ENCODE measurements at places on chromosomes 1 and 21. TPM values are rescaled to one million over a fixed set of nuclear protein-coding genes. Genes with fewer than 3 reads are reported as not detected.

Gene OBSCN
- total RNA-seq = 16.4 TPM

Gene FMN2
- total RNA-seq = 2.8 TPM

DNA sequence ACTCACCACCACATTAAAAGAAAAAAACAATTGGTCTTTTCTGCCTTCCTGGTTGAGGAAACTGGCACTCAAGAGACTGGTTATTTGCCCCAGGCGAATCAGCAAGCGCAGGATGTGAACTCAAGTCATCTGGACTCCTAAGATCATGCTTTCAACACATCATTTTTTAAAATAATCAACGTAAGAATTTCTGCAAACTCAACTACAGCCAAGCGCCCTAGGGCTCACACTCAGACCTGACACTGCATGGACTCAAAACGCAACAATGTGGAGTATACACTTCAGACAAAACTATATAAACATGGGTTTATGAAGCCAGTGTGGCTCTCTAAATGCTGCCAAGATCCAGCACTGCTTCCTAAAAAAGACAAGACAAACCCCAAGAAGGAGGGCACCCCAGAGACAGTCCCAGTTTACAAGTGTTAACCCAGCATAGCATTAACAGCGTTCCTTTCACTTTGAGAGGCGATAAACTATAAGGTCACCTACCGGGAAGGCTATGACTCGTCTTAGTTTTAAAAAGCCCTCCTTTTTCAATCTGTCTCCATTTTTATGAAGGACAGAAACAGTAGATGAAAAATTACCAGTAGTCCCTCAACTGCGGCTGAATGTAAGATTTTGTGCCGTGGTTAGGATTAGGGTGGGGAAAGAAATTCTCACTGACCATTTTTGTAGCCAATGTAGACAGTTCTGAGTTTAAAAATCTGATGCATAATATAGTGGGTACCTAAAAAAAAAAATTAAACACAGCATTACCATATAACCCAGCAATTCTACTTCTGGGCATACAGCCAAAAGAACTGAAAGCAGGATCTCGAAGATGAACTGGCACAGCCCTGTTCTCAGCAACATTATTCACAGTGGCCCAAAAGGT, 54.8 kb downstream of the SIPA1L2 start:
- ATAC-seq = peak; percentile 39

DNA sequence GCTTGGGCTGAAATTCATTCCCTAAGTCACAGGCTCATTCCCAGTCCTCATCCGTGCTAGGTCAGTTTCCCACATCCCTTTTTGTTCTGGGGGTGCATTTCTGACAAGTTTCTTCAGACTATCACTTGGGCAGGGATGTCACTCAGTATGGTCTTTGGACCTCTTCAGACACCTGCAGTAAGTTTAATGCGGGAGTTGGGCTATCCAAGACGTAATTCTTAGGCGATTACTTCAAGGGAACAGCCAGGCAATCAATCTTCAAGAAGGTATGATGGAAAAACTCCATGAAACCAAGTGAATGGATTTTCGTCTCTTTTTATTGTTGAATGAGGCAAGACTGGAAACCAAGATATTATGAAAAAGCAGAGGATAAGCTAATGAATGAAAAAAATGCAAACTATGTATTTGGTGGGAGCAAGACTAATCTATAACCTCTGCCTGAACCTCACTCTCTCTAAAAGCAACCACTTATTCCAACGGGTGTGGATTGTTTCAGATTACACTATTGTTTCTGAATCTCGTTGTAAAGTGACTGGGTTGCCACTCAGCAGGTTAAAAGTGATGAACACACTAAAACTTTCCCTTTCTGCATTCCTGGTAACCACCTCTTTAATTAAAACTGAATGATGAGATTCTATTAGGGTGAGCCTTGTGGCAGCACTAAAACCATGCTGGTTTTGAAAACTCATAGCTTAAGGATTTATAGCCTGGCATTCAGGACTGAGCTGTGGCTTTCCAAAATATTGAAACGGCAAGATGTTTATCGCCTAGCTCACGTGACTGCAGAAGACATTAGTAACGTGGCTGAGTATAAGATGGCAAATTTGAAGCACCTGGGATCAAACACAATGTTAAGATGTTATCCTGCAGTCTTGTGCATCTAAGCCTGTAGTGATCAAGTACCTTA, 1.1 kb downstream of the RASAL2 start:
- ATAC-seq = no peak

- ATAC-seq = no peak
Observed at GRCh38 chr1:107220036-107220435, 79.2 kb downstream of the NTNG1 start.

- ATAC-seq = no peak
Observed at GRCh38 chr1:17195731-17196130, 9.2 kb upstream of the PADI1 start.

DNA sequence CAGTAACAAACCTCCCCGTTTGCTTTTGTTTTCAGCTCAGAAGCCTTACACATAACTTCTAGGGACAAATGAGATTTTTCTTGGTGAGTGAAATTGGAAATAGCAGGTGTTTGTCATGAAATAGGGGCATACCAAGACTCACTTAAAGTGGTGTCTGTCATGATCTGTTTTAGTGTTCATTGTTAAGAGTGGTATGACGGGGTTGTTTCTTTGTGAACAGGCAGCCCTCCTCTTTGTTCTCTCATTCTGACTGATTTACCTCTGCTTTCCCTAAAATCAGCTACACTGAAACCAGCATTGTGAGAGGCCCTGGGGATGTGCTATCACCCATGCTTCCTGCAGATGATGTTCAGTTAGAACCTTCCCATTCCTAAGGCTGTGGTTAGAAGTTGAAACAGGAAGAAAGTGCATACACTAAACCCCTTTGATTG, 2.5 kb upstream of the ERO1B start:
- no peak for ATAC-seq

Gene AKR7A3
- total RNA-seq = 0.27 TPM

DNA sequence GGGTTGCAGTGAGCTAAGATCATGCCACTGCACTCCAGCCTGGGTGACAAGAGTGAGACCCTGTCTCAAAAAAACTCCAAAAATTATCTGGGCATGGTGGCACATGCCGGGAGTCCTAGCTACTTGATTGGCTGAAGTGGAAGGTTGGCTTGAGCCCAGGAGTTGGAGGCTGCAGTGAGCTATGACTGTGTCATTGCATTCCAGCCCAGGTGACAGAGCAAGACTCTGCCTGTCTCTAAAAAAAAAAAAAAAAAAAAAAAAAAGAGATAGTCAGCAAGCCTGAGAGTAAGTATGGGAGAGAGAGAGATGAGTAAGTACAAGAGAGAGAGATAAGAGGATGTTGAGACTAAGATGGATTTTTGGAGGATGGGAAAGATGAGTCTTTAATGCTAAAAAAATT, 180.8 kb upstream of the CACYBP start:
- ATAC-seq = no peak

DNA sequence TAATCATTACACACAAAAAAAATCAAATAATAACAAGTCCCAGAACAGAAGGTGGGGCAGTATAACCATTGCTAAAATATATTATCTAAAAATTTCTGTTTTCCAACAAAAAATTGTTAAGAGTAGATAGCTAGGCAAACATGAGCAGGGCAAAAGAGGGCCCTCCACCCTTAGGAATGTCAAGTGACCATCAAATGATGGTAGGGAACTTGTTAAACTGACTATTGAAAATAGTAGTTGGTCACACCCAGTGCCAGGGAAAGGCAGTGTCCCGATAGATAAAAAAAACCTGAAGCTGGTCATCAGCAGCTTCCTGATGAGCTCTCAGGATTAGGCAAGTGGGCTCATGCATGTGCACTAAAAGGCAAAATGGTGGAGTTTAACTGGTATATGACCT, 18.4 kb upstream of the COP1 start:
- ATAC-seq = no peak

Gene CHD5
- total RNA-seq = 13.0 TPM

DNA sequence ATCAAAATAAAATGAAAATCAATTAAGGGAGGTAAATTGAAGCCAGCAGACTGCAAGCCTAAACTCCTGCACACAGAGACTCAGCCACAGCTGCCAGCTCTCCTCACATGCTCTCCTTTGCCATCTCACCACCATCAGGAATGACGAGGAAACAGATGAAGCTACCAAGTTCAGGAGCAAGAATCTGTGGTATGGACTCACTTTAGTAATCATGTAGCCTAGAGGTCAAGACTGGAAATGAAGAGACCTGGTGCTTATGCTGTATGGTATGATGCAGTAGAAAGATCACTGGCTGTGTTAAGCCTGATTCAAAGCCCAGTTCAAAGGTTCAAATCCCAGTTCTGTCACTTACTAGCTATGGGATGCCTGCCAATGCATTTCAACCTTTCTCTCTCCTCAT, 78.9 kb upstream of the CAMK1G start:
- ATAC-seq = no peak

- ATAC-seq = peak; percentile 39
Observed at GRCh38 chr1:228109962-228110488, 926 bp upstream of the MRPL55 start.

Gene ORC1
- total RNA-seq = 0.47 TPM

DNA sequence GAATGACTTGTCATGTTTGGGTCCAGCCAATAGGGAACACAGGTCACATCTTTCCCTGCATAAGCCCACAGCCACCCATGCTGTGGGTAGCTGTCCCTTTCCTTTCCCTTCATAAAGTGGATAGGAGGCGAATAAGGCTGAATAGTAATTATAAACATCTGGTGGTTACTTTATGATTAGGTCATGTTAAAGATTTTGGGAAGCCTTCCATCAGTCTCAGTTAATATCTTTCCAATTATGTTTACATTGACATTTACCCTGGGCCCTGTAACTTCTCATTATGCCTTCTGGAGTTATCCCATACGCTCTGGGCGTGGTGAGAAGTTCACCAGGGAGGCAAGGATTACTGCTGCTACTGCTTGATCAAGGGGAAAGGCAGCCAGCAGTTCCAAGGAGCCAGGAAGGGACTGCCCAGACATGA, 197.2 kb downstream of the HLX start:
- no peak for ATAC-seq

GRCh38 chr1:70348399-70349165, 5.9 kb downstream of the ANKRD13C start:
- no peak for ATAC-seq

- no peak for ATAC-seq
Observed at GRCh38 chr1:98426092-98426491, 235.4 kb upstream of the SNX7 start.

DNA sequence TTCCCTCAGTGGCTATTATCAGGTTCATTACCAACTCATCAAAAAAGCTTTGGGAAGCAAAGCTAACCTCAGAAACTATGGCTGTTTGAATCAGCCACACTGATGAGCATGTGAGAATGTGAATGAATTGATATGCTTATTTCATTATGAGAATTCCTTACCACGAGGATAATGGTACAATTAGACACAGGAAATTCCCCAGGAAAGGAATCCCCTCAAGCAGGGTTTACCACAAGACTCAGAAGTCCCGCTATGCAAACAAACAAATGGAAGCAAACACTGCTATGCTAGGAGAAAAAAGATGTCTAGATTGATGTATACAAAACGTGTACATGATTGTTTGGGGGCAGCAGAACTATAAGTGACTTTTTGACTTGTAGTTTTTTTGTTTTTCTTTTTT, 205.0 kb downstream of the HMCN1 start:
- ATAC-seq = no peak

GRCh38 chr1:156284112-156284511, at the start of gene TMEM79:
Gene TMEM79, plus strand, starts transcription at chr1:156284325. Its CDS starts 902 bp downstream, at chr1:156285227.
- no peak for ATAC-seq

GRCh38 chr1:246000638-246001015, 506.5 kb downstream of the SMYD3 start:
- ATAC-seq = no peak

- ATAC-seq = peak; percentile 99
Observed at GRCh38 chr1:151909167-151910149, at the start of gene THEM4. Gene THEM4, minus strand, starts transcription at chr1:151909511. Its CDS starts 53 bp downstream, at chr1:151909458.

Gene NUP133
- 26.5 TPM for total RNA-seq

- ATAC-seq = no peak
Observed at GRCh38 chr21:35470522-35470921, 421.4 kb upstream of the RUNX1 start.

Gene HECTD3
- 48.6 TPM for total RNA-seq

Gene AMY1B
- total RNA-seq = not detected

DNA sequence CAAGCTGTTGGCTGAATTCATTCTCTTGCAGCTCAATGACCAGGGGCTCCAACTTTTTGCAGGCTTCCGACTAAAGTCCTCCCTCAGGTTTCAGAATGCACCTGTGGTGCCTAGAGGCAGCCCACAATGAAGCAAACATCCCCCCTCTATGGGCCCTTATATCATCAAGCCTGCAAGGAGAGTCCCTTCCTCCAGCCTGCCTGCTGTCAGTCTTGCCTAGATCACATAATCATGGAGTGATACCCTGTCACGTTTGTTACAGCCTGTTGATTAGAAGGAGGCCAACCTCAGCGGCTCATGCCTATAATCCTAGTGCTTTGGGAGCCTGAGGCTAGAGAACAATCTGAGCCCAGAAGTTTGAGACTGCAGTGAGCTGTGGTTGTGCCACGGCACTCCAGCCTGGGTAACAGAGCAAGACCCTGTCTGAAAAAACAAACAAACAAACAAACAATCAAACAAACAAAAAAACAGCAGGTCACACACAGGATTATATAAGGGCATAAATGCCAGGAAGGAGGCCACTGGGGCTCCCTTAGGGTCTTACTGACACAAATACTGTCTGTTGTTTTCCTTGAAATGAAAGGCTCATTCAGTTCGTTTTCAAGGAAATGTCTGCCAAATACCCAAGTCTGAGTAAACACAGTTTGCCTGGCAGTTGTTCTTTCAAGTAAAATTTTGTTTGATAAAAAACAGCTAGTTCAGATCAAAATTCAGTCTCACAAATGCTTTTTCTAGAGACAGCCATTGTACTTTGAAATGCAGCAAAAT, 4.7 kb upstream of the SPRR3 start:
- no peak for ATAC-seq

- no peak for ATAC-seq
Observed at GRCh38 chr1:168467452-168467851, 76.3 kb downstream of the XCL2 start.

DNA sequence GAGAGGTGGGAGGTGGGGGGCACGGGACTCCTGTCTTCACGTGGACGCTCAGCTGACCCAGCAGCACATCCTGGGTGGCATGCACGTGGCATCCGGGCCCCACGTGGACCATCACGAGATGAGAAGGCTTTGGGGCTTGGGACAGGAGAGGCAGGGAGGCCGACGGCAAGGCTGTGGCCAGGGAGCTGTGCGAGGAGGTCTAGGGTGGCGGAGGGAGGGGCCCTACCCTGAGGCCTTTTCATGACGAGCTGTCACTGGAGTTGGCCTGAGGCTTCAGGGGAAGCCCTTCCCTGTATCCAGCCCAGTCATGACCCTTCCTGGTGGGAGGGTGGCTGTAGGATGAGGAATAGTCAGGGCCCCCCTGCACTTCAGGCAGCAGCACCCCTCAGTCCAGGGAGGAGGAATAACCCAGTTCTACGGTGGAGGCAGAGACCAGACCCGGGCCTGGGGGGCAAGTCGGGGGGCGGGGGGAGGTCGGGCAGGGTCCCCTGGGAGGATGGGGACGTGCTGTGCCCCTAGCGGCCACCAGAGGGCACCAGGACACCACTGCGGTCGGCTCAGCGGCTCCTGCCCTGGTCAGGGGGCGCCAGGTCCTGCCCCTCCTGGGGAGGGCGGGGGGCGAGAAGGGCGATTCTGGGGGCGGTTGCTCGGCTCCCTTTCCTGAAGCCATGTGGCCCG, 2.0 kb upstream of the PERM1 start:
- peak; percentile 61 for ATAC-seq

Gene BTG2
- total RNA-seq = 130 TPM
